ENCODE measurements at places on chromosomes 11 and 22.

GRCh38 chr22:30423301-30423958, 2.1 kb upstream of the MTFP1 start:
- no peak for DNase-seq

GRCh38 chr22:30866216-30866615, 102.4 kb downstream of the MORC2 start:
- no peak for DNase-seq

DNA sequence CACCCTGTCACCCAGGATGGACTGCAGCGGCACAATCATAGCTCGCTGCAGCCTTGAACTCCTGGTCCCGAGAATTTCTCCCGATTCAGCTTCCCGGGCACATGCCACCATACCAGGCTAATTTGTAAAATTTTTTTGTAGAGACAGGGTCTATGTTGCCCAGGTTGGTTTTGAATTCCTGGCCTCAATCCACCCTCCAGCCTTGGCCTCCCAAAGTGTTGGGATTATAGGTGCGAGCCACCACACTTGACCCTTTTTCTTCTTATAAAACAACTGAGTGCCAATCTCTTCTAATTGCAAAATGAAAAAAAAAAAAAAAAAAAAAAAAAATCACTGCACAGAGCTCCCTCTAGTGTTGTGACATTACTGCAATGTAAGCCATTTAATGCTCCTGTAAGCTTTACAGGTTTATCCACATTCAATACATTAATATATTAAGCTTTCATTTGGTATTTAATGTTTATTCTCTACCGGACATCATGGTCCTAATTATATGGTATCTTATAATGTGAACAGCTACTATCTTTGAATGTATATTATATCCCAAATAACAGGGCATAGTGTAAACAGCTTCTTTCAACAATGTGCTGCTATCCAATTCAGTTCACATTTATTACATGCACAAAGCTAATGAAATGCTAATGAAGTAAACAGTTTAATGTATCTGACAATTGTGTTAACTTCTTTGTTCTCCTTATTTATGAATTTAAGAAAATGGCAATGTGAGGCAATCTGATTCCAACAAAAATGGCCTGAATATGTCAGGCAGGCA, 44.6 kb downstream of the COPB1 start:
- DNase-seq = no peak

DNA sequence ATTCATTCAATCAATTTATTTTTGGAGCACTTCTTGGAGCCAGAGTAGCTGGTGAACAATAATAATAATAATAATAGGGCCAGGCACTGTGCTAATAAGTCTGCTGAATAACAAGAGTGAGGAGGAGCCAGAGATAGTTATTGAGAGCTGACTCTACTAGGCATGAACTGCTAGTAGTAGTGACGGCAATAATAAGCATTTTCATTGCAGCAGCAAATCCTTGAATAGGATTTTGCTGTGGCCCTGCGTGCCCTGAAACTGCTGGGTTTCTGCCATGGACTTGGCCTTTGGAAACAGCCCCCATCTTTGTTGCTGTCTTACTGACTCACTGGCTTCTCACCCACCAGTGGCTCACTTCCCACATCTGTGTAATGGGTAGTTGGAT, 545.9 kb downstream of the MIAT start:
- no peak for DNase-seq

GRCh38 chr22:37716708-37717107, 19.9 kb downstream of the TRIOBP start:
- no peak for DNase-seq

GRCh38 chr11:122922893-122923292, 40.3 kb downstream of the JHY start:
- DNase-seq = no peak

DNA sequence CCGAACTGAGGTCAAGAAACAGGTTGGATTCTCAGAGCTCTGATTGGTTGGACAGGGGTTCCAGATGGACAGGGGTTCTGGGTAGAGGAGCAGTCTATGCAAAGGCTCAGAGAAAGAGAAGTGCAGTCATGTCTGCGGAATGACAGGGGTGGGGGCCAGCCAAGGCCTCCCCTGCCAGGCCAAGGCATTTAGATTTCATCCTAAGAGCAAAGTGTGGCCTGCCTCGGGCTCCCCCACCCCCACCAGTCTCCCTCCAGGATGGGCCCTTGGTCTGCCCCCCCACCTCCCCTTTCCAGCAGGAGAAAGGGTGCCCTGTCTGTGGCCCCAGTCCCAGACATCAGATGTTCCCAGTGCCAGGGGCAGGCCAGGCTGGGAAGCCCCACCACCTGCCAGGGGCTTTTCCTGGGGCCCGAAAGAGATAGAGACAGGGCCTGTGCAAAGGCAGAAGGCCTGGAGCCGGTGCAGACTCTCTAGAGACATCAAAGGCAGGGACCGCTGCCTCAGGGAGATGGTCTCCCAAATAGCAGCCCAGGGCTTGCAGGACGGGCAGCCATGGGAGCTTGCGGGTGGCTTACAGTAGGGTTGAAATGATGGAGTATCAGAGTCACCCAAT, 9.4 kb downstream of the SUSD2 start:
- DNase-seq = no peak

DNA sequence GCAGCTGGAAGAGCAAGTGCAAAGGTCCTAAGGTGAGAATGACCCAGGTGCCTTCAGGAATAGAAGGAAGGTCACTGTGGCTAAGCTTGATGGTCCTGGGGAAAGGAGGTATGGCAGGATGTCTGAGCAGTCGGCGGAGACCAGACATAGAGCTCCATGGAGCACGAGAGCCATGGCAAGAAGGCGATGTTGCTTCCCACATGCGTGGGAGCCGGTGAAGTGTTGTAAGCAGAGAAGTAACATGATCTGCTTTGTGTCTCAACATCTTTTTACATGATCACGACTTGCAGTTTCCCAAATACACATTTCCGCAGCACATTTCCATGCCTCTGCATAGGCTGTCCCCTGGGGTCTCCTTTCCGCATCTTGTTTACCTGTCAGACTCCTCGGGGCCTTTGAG, 231.9 kb downstream of the KIRREL3 start:
- DNase-seq = no peak

DNA sequence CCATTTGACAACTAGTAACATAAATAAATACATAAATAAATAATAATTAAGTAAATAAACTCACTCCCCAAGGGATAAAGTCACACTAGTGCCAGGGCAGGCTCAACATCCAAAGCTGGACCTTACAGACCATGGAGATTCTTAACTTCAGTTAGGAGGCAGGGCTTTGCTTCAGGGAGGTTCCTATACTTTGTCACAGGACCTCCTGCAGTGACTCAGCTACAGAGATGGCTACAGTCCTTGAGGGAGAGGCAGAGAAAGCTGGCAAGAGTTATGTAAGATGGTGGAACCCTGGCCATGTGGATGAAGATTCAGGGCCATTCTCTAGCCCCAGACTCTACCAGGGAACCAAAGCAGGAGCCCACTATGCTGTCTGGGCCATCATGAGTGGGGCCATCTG, 74.1 kb upstream of the CADM1 start:
- DNase-seq = no peak

DNA sequence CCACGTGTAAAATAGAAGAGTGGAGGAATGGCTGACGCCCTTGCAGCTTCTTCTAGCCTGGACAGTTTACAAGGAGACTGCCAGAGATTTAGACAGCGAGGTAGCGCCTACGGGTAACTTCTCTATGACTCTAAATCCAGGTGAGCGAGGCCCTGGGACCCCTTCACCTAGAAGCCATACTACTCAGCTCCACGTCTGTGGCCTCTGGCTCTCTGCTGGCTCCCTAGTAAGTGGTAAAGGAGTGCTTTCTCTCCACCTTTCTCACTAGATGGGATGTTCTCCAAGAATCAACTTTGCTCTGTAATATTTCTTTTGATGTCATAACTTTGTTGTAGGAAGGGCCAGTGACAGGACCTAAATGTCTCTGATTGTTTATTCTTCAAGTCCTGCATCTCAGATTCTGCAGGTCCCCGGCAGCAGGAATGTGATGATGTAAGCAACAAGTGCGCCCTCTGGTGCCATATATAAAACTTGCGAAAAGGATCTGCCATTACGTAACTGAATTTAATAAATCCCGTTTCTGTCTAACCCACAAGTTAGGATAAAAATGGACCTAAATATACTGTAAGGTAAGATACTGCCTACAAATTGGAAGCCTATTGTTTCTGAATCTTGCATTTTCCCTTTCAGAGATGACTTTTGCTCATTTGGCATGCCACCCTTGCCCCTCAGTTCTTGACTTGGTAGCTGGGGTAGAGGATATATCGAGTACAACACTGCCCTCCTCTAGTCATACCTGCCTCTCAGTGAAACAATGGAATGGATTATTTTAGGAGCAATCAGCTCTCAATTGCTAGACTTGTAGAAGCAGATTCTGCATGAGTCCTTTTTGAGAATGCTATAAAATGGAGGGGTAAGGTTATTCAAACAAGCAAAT, 11.0 kb upstream of the PTPN5 start:
- peak; percentile 25 for DNase-seq

DNA sequence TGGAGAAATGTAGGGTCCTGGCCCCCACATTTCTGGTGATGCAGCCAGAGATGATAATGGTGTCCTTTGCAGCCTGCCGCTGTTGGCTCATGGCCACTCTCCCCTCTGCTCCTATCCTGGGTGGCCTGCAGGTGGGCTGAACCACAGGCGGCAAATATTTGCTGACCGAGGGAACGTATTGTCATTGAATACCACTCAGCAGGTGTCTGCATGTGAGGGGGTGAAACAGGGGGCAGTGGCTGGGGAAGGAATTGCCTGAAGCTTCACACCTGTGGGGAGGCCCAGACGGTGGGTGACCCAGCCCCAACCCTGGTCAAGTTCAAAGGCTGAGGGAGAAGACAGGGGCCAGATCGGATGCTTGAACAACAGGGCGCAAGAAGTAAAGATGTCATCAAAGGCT, 73.3 kb upstream of the WNT11 start:
- DNase-seq = no peak

DNA sequence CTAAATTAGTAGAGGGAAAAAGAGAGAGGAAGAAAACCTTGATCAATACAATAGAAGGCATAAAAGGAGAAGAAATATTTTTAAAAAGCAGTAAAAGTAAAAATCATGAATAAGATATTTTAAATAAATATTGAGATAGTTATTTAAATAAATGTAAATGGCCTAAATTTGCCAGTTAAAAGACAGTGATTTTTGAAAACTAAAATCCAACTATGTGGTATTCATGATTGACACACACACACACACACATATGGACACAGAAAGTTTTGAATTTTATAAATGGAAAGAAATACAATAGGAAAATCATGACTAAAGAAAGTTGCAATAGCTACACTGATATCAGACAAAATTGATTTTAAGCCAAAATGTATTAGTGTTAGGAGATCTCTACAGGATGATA, 313.1 kb downstream of the TBC1D22A start:
- DNase-seq = no peak

GRCh38 chr22:35590634-35591295, 26.4 kb downstream of the MB start:
- DNase-seq = no peak

DNA sequence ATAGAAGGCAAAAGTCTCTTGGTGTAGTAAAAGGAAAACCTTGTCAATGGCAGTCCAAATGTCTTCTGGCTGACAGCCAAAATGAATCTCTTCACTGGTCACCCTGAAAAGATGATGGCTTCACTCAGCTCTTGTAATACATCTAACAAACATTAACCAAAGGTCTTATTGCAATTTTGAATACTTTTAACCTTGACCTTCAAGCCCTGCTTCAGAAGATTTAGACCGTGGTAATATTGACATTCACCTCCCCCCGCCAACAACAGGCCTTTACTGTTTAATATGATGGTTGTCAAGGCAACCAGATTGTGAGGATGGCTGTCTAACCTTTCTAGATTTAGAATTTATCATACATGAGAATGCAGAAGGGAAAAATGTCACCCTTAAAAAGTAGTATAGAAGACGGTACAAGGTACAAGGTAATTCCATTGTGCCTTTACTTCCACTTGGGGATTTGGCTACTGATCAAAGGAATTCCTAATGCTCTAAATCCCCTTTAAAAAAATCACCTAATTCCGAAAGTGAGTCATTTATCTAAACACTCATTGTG, 342.3 kb downstream of the LARGE1 start:
- DNase-seq = no peak

DNA sequence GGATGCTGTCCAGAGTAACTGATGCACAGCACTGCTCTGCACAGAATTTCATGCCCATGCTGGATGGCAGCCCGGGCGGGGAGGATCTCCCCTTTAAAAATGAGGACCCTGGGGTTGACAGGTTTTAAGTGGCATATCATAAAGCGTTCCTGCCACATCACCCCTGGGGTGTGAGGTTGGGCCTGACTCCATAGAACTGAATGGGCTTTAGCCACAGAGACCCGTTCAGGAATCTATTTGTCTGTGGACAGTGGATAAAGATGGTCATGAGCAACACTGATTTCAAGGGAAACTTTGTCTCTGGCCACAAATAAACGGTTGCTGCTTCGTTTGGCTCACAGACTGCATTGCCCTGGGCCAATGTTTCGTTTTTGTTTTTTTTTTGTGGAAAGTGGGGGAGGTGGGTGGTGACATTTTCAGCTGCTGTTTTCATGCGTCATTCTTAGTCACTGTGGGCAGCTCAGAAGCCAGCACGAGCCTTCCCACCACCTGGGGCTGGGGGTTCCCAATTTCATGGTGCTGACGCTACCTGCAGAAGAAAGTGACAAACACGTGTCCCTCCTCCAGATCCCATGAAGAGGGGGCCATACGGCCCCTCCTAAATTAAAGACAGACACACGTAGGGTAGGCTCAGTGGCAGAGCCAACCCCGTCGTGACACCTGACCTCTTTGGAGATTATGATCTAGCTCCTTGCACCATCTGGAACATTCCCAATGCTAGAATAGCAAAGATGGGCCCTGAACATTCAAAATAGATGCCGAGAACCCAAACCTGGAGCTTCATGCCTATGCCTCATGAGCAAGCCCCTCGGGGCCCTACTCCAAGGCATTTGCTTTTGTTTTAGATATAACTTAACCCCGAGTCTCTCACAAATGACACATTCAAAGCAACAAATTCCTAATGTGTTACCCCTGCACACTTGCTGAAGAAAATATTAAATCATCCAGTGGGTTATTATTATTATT, 54.8 kb upstream of the PHF21B start:
- peak; percentile 39 for DNase-seq

GRCh38 chr11:19173004-19173689, 28.6 kb downstream of the CSRP3 start:
- no peak for DNase-seq

GRCh38 chr11:85721191-85721590, 35.2 kb upstream of the CCDC89 start:
- no peak for DNase-seq

DNA sequence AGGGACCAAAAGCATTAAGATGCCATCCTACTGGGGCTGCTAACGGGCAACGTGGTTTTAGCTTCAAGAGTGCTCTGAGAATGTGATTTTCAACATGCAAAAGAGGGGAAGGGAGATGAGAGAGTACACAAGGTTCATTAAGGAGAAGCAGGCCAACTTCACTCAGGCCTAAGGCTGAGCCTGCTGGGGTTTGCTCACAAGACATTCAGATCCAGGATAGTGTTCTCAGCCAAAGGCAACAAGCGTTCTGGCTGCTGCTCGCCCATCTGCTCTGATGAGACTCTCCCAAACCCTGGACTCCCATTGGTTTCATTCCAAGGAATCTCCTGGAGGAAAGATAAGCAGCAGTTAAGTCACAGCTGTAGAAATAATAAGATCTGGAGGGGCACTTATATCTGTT, 23.6 kb upstream of the UPB1 start:
- no peak for DNase-seq
